Gastrocnemius medialis (tissue), 4 donors: ENCODE measurements at places on chromosomes 13 and 19.

DNA sequence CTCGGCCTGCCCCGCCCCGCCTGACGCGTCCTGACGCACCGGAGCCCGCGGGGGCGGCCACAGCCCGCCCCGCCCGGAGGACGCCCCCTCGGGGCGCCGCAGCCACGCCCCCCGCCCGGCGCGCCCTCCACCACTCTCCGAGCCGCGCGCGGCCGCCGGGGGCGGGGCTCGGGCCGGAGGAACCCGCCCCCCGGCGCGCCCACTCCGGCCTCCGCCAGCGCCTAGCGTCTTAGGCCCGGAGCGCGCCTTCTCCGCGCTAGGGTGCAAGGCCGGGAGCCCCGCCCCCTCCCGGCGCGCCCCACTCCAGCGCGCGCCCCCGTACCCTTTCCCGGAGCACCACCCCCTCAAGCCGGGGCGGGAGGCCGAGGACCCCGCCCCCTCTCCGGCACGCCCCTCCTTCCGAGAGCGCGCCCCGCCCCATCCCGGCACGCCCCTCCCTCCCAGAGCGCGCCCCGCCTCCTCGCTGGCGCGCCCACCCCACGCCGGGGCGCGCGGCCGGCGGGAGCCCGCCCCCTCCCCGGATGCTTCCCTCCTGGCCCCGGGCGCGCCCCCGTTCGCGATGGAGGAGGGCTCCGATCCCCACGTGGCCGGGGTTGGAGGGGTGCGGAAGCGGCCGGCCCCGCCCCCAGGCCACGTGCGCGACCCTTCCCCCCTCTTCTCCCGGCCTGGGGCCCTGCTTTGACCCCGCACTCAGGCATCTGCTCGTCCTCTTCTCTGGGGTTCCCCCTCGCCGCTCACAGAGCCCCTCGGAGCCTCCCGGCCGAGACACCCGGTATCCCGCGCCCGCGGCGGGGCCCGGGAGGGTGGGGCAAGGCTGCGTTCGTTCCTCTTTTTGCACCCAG is 480 bp upstream of the KLF16 start:
- DNase-seq = peak; percentile 76

GRCh38 chr19:1718420-1719291 is 34.6 kb upstream of the ONECUT3 start:
- DNase-seq = no peak

DNA sequence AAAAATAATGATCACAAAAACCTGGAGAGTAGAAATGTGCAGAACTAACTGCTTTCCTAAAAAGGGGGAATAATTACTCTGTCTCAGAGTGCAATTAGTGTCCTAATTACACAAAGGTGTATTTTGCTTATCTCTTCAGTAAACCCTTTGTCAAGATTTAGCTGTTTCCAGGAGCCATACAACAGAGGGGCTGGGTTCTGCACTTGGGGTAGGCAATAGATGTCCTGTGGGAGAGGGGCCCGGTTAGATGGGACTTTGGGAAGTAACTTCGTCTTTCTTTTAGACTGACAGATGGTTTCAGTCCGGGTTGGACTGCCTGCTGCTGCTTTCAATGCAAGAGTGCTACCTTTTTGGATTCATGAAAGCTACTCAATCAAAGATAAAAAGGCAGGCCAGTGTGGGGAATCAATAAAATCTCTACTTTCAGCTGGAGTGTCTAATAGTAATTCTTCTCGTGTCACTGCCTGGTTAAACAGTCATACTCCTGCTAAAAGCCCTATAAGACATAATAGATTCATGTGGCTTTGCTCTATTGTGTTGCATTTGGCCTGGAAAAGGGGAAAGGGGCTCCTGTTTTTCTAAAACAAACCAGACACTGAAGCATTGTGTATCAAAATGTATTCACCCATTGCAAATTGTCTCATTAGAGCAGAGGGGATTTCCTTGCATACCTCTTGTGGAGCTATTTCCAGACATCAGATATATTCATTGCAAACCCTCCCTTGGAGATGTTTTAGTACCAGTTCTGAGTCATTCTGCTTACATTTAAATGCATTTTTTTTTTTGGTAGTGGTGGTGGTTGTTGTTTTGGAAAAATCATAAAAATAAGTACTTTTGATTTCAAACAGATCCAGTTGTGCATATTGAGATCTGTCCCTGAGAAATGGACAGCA is 83.3 kb upstream of the PCDH8 start:
- no peak for DNase-seq

GRCh38 chr13:66835040-66835628 is 395.0 kb downstream of the PCDH9 start:
- DNase-seq = peak; percentile 49

DNA sequence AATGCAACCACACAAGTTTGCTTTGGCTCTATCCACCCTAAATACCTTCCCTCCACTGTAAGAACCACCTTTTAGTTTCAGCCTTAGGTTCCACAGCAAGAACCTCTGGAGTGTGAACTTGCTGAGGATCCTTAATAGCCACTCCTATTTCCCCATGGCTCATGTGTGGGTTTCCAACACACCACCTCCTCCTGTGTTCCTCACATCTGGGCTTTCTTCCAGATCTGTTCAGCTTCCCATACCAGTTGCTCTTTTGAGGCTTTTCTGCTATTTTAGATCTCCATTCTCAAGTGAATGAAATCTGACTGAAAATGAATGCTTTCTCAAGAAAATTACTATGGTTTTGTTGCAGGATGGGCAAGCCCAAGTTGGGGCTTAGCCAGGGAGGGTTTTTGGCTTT is 104.8 kb upstream of the MIR17HG start:
- no peak for DNase-seq

DNA sequence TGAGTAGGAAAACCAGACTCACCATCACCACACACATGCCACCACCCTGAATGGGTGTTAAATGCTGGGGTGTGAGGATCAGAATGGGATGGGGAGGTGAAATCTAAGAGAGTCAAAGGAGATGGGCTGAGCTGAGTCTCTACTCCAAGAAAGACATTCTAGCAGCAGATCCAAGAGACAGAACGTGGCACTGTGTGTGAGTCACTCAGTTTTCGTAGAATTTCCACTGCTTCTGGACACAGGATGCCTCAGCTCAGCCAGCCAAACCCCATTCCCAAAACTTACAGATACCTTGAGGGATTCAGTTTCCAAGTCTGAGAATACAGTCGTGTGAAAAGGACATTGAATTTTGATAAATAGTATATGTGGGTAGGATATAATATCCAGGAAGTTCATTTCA is 7.3 kb upstream of the CYP2A7 start:
- DNase-seq = no peak

- DNase-seq = no peak
These were observed 217.0 kb downstream of the SPRY2 start for GRCh38 chr13:80123945-80124344.

- no peak for DNase-seq
These were observed 151.9 kb downstream of the ZNF737 start for GRCh38 chr19:20413705-20414104.

DNA sequence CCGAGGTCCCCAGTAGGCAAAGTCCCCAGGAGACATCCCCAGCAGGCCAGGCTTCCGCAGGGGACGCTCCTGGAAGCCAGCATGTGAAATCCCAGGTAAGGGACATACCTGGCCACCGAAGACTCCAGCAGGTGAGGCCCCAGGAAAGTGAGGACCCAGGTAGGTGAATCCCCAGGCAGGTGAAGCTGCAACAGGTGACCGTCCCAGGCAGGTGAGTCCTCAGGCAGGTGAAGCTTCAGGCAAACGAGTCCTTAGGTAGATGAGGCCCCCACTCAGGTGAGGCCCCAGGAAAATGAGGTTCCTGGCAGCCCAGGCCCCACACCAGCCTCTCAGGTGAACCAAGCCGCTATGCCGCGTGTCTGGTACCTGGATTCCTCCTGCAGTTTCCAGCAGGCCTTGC is 8.3 kb downstream of the FUT6 start:
- DNase-seq = no peak

DNA sequence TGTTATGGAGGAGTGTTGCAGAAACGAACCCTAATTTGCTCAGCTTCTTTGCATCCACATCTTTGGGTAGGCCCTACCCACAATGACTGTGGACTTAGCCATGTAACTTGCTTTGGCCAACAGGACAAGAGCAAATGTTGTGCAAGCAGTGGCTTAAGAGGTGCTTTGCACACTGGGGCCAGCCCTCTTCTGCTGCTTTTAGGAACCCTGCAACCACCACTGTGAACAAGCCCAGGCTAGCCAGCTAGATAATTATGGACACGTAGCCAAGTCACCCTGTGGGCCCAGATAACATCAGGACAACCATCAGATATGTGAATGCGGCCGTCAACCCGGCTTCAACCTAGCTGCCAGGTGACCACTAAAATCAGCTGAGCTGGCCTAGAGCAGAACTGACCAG is 17.1 kb downstream of the C19orf47 start:
- DNase-seq = no peak

GRCh38 chr13:97974773-97975172 is 21.3 kb downstream of the IPO5 start:
- no peak for DNase-seq
